ENCODE measurements at places on chromosomes 5 and 9. TPM values are rescaled to one million over a fixed set of nuclear protein-coding genes. Genes with fewer than 3 reads are reported as not detected.
A peak's percentile ranks its signal among the peaks of the same experiment; 100 is the strongest.

DNA sequence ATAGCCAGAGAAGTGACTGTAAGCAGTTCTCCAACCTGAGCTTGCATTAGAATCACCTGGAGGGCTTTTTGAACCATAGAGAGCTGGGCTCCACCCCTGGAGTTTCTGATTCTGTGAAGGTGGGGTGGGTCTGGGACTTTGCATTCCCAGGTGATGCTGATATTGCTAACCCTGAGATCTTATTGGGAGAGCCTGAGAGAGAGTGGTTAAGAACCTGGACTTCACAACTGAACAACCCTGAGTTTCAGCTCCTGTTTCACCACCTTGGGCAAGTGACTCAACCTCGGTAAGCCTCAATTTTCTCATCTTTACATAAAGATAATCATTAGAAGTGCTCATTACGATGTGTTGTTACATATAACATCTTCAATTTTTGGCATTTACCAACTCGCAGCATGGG, 498.6 kb downstream of the EBF1 start:
- no peak for DNase-seq

DNA sequence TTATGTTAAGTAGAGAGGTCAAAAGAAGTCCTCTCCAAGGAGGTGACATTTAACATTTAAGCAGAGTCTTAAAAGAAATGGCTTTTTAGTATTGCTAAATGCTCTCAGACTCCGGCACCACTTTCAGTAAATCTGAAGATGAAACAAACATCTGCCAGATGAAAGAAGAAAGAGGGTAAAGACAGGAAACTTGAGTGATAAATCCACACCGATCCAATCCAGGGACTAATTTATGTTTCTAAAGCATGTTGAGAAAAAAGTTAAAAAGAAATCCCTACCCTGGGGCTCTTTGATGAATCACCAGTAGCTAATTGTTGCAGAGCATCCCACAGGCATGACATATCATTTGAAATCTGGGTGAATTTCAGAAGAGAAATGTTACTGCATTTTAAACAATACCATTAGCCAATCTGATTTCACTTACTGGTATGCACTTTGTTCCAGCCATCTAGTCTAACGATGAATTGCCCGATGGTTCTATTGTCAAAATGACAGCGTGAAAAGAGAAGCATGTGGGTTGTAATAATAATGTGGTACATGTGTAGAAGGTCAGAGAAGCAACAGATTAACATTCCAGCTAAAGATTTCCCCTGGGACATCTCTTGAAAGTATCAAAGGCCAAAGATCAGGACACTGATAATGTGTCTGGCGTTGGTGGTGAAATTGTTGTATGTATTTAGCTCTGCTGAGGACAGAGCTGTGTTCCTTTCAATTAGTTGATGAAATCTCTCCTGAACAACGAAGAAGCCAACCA, 485.7 kb downstream of the CSNK1G3 start:
- no peak for DNase-seq

- DNase-seq = no peak
Observed at GRCh38 chr5:61969347-61969746, 336.7 kb upstream of the KIF2A start.

- peak; percentile 11 for DNase-seq
Observed at GRCh38 chr9:136865041-136865767, 904 bp downstream of the EDF1 start.

GRCh38 chr5:66655395-66656324, 59.5 kb downstream of the MAST4 start:
- no peak for DNase-seq

DNA sequence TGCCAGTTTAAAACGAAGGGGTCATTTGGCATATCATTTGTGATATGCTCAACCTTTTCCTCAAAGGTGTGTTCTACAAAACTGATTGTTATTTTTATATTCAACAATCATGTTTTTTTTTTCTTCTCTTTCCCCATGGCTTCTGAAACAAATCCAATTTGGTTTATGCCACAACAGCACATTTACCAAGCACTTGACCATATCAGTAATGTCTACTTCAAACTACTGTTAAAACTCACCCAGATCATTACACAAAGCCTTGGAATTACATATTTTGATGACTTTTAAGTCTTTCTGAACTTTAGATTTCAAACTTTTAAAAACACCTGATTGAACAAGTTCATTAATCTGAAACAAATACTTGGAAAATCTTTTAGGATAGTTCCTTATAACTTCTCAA, 29.2 kb downstream of the PWWP2A start:
- no peak for DNase-seq

DNA sequence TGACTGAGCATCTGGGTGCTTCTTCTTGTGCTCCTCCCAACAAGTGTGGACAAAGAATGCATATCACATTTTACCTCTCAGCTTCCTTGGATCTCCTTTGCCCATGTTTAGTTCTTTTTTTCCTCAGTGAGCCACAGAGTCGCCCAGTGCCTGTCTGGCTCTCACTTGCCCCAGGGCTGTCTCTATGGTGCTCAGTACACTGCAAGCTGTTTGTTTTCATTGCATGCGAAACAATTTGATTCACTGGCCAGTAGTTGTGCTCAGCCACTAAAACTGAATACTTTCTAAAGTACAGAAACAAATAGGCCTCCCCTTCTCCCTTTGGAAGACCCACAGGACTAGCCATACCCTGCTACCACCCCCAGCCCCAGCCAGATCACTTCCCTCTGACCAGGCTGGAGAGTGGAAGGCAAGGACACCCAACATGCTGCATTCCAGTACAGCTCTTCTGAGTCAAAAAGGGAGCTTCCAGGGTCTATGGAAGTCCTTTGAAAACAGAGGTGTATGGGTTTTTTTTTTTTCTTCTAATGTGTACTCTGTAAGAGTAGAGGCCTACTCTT, 3.8 kb downstream of the LHFPL2 start:
- no peak for DNase-seq

GRCh38 chr9:77013932-77014596, 5.4 kb upstream of the FOXB2 start:
- DNase-seq = no peak

GRCh38 chr5:67094476-67095300, 101.9 kb downstream of the CD180 start:
- DNase-seq = no peak

- no peak for DNase-seq
Observed at GRCh38 chr5:38607396-38607795, 51.0 kb upstream of the LIFR start.

DNA sequence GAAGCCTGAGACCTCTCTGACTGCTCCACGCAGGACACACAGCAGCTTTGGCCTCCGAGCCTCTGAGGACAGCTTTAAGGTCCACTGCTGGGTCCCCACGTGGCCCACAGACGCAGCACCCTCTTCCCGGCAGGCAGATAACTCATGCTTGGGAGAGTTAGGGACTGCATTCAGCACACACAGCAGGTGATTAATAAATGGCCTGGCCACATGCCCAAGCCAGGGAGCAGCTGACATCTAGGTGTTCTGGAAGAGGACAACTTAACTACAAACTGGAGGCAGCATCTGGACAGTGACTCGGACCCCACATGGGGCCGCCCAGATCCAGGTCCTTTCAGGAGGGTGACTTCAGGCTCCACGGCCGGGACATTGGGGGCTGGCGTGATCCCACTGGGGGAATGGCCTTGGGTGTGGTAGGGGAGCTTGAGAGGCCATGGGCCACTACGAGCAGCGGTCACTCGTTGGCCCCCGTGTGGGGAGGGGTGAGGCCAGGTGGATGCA, 11.3 kb downstream of the NINJ1 start:
- DNase-seq = peak; percentile 5

GRCh38 chr5:64759960-64760660, 8.4 kb downstream of the SREK1IP1 start:
- DNase-seq = no peak

Gene TMEM252
- total RNA-seq = not detected

Gene HMCN2
- total RNA-seq = 7.8 TPM

Gene UNC5A
- total RNA-seq = not detected

Gene LCNL1
- total RNA-seq = not detected
